Sigmoid colon (tissue), 7 donors: ENCODE measurements at places on chromosomes 13 and 19. TPM values are rescaled to one million over a fixed set of nuclear protein-coding genes. Genes with fewer than 3 reads are reported as not detected.
A peak's percentile ranks its signal among the peaks of the same experiment; 100 is the strongest.

- no peaks in the 10 kb centered on the region for H3K27me3 ChIP-seq
- no peak overlapping the region for H3K27ac ChIP-seq
- H3K36me3 ChIP-seq: no peaks in the 10 kb centered on the region
- H3K4me1 ChIP-seq: no peaks in the 10 kb centered on the region
- DNase-seq: no peak
These were observed 306.1 kb downstream of the IRS2 start for GRCh38 chr13:109480011-109480955.

Gene GPR183
- total RNA-seq: 34.8 TPM

Gene SIGLEC12
- total RNA-seq: not detected

Gene IL27RA
- 1.5 TPM for total RNA-seq

DNA sequence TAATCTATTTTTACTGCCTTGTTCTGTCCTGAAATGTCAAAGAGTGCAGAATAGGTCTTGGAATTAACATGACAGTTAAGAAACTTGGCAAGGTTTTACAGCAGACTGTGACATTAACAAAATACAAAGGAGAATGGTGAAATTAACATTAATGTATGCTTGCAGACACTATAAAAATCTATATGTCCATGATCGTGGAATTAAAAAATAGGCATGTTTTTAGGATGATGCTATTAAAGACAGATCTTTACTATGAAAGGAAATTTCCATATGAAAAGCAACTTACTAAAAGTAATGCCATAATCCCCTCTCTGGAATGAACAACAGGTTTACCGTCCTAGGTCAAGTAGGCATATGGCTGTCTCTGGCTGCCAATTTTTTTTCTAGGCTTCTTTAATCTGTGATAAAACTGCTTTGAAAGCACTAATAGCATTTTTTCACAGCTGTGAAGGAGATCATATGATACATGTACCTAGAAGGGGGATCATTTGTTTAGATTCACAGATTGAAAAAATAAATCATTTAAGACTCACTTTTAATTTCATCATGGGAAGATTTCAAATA, 291.5 kb downstream of the ZNF536 start:
- DNase-seq: no peak
- H3K27me3 ChIP-seq: peaks cover 13% of the 10 kb centered on the region
- H3K4me1 ChIP-seq: no peaks in the 10 kb centered on the region
- H3K36me3 ChIP-seq: no peaks in the 10 kb centered on the region

- no peaks in the 10 kb centered on the region for H3K36me3 ChIP-seq
- no peak for DNase-seq
- no peaks in the 10 kb centered on the region for H3K27me3 ChIP-seq
- H3K4me1 ChIP-seq: no peaks in the 10 kb centered on the region
- no peak overlapping the region for H3K27ac ChIP-seq
These were observed 57.5 kb downstream of the GPC6 start for GRCh38 chr13:93284064-93284463.

DNA sequence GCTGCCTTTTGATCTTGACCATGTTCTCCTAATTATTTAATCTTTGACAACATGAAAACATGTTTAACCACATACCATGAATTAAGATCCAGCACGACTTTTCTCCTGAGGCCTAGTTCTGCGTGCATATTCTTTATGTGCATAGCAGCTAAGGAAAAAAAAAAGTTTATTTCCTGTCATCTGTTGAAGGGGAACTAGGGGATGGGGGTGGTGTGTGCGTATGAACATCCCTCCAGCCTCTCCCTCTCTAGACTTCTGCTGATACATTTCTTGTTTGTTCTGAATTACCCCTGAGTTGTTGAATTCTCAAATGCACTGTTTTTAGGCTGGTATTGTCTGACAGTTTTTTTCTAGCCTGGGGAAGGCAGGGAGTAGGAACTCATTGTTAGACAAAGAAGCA, 543.3 kb downstream of the FGF9 start:
- no peak for DNase-seq
- no peaks in the 10 kb centered on the region for H3K27me3 ChIP-seq
- no peaks in the 10 kb centered on the region for H3K36me3 ChIP-seq
- H3K4me1 ChIP-seq: peaks cover 10% of the 10 kb centered on the region
- H3K4me3 ChIP-seq: no peak overlapping the region
- no peak overlapping the region for H3K27ac ChIP-seq

DNA sequence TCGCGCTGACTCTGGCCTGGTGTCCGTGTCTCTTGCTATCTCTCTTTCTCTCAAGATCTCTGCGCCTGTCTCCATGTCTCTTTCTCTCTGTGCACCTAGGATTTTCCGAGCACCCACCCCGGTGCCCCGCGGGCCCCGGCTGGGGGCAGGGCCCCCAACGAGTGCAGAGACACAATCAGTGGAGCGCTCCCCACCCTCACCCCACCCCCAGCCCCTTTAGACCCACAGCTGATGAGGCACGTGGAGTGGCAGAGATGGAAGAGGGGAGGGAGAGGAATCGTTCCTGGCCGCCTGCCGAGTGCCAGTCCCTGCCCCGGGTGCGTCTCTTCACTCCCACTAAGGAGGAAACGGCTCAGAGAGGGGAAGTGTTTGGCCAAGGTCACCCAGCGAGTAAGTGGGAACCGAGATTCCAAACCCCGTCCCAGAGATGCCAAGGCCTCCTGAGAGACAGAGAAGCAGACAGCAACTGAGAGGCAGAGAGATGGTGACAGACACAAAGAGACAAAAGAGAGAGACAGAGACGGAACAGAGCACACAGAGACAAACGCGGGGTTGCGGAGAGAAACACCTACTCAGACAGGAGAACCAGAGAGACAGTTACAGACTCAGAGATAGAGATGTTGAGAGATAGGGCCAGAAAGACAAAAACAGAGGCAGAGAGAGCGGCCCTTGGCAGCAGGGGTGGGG, 626 bp upstream of the BCL3 start:
- peak overlapping the region; percentile 90 for H3K27ac ChIP-seq
- peak overlapping the region; percentile 81 for H3K4me3 ChIP-seq
- no peaks in the 10 kb centered on the region for H3K36me3 ChIP-seq
- no peaks in the 10 kb centered on the region for H3K4me1 ChIP-seq
- no peaks in the 10 kb centered on the region for H3K27me3 ChIP-seq

DNA sequence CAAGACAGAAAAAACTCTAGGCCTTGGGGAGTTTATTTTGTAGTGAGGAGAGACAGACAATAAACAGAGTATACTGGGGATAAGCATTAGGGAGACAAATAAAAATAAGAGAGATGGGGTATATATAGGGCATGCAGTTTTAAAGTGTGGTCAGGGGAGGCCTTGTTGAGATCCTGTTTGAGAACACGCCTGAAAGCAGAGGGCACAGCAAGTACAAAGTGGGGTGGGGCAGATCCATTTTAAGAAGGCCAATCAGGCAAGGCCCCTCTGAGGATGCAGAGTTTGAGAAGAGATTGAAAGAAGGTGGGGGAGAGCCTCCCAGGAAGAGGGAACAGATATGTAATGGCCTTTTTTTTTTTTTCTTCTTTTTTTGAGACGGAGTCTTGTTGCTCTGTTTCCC, 2.1 kb downstream of the PPP2R1A start:
- H3K27me3 ChIP-seq: no peaks in the 10 kb centered on the region
- peak overlapping the region; percentile 97 for H3K27ac ChIP-seq
- peak overlapping the region; percentile 80 for H3K4me3 ChIP-seq
- H3K36me3 ChIP-seq: no peaks in the 10 kb centered on the region

Gene LGALS4
- 1.1 TPM for total RNA-seq

Gene EDNRB
- total RNA-seq: 14.9 TPM

- H3K36me3 ChIP-seq: no peaks in the 10 kb centered on the region
- H3K27ac ChIP-seq: no peak overlapping the region
- no peaks in the 10 kb centered on the region for H3K27me3 ChIP-seq
- H3K4me1 ChIP-seq: no peaks in the 10 kb centered on the region
These were observed 52.2 kb downstream of the AP1M1 start for GRCh38 chr19:16249826-16250404.

Gene CYP4F2
- total RNA-seq: not detected

DNA sequence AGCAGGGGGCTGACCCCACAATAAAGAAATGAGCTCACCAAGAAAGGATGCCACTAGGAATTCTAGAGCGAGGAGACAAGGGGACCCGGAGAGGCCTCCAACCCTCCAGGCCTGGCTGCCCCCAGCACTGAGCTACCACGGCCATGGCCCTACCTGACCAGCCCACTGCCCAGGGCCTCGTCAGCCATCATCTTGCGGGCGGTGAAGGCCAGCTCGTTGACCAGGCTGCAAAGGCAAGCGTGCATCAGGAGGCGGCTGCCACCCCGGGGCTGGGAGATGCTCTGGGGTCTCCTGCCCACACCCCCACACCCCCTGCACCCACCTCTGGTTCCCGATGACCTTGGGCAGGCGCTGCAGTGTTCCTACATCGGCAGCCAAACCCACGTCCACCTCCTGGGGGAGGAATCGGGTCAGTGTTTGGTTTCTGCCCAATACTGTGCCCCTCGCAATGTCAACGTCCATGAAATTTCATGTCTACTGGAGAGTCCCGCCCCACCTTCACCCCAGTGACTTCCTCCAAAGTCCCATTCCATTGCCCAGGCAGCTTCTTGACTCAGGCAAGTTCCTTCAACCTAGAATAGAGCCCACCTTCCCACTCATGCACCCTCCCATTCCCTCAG, 3.5 kb upstream of the LGALS4 start:
- no peak overlapping the region for H3K4me3 ChIP-seq
- no peaks in the 10 kb centered on the region for H3K27me3 ChIP-seq
- H3K27ac ChIP-seq: no peak overlapping the region
- peaks cover 33% of the 10 kb centered on the region for H3K36me3 ChIP-seq

DNA sequence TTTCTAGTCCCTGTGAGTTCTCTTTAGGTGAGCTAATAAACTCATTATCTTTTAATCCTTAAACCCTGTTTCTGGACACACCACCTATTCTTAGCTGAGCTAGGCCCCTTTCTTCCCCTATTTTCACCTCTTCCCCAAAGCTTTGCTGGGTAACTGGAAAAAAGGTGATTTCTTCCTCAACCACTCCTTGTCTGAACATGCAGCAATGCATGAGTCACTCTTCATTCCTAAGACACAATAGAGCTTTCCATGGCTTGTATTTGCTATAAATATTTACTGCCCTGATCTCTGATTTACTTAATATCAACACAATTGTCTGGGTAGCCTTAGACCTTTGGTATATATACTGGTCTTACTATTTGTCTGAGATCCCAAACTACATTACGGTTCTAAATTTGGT, 370.9 kb downstream of the KLF5 start:
- no peaks in the 10 kb centered on the region for H3K27me3 ChIP-seq
- H3K27ac ChIP-seq: no peak overlapping the region
- DNase-seq: no peak
- no peaks in the 10 kb centered on the region for H3K36me3 ChIP-seq

GRCh38 chr13:46086985-46087384, 17.8 kb downstream of the CPB2 start:
- DNase-seq: no peak
- H3K36me3 ChIP-seq: no peaks in the 10 kb centered on the region
- H3K27ac ChIP-seq: no peak overlapping the region
- no peak overlapping the region for H3K4me3 ChIP-seq
- H3K4me1 ChIP-seq: no peaks in the 10 kb centered on the region

- no peaks in the 10 kb centered on the region for H3K36me3 ChIP-seq
- no peak overlapping the region for H3K4me3 ChIP-seq
- no peaks in the 10 kb centered on the region for H3K4me1 ChIP-seq
- no peak for DNase-seq
- H3K27me3 ChIP-seq: peaks cover 56% of the 10 kb centered on the region
These were observed 11.3 kb downstream of the SHANK1 start for GRCh38 chr19:50708179-50708879.

- no peaks in the 10 kb centered on the region for H3K27me3 ChIP-seq
- H3K27ac ChIP-seq: no peak overlapping the region
- no peak overlapping the region for H3K4me3 ChIP-seq
- no peaks in the 10 kb centered on the region for H3K36me3 ChIP-seq
- no peaks in the 10 kb centered on the region for H3K4me1 ChIP-seq
These were observed 26.6 kb upstream of the CDC16 start for GRCh38 chr13:114208134-114208533.

- no peaks in the 10 kb centered on the region for H3K27me3 ChIP-seq
- H3K4me3 ChIP-seq: peak within 1 kb of the TSS; percentile 74
- peak within 1 kb of the TSS; percentile 94 for H3K27ac ChIP-seq
- H3K4me1 ChIP-seq: peaks cover 20% of the 10 kb centered on the region
- no peaks in the 10 kb centered on the region for H3K36me3 ChIP-seq
These were observed at the start of gene TGFB1 for GRCh38 chr19:41353466-41354342. Gene TGFB1 (minus strand): TSS chr19:41353922. CDS start chr19:41353044, 878 bp downstream.

Gene LRRC25
- 9.6 TPM for total RNA-seq

DNA sequence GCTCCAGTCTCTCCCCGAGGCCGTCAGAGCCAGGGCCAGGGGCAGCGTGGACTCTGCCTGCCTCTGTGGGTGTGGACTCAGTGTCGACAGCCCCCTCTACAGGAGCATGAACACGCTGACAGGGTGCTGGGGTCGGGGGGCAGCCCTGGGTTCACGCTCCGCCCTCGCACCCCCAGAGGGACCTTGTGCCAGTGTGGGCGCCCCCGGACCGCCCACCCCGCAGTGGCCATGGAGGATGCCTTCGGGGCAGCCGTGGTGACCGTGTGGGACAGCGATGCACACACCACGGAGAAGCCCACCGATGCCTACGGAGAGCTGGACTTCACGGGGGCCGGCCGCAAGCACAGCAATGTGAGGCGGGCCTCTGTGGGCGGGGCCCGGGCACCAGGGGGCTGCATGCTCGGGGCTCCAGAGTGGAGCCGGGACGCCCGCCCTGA, 8.3 kb downstream of the TRPM4 start:
- H3K4me3 ChIP-seq: no peak overlapping the region
- H3K27me3 ChIP-seq: no peaks in the 10 kb centered on the region
- H3K36me3 ChIP-seq: no peaks in the 10 kb centered on the region
- DNase-seq: no peak
- peaks cover 13% of the 10 kb centered on the region for H3K4me1 ChIP-seq

GRCh38 chr19:46478356-46478986, 7.1 kb upstream of the PNMA8A start:
- no peak overlapping the region for H3K4me3 ChIP-seq
- no peaks in the 10 kb centered on the region for H3K27me3 ChIP-seq
- DNase-seq: no peak
- H3K4me1 ChIP-seq: no peaks in the 10 kb centered on the region
- no peak overlapping the region for H3K27ac ChIP-seq
- H3K36me3 ChIP-seq: no peaks in the 10 kb centered on the region

- H3K36me3 ChIP-seq: no peaks in the 10 kb centered on the region
- H3K27me3 ChIP-seq: no peaks in the 10 kb centered on the region
- H3K27ac ChIP-seq: no peak overlapping the region
- DNase-seq: no peak
- no peaks in the 10 kb centered on the region for H3K4me1 ChIP-seq
These were observed 216.2 kb downstream of the IRS2 start for GRCh38 chr13:109569958-109570711.

GRCh38 chr13:42883771-42884467, 102.5 kb downstream of the FAM216B start:
- H3K4me1 ChIP-seq: peaks cover 7% of the 10 kb centered on the region
- H3K27ac ChIP-seq: no peak overlapping the region
- no peak for DNase-seq
- peaks cover 5% of the 10 kb centered on the region for H3K36me3 ChIP-seq
- H3K4me3 ChIP-seq: no peak overlapping the region
